ENCODE measurements at places on chromosomes 1 and 21.

DNA sequence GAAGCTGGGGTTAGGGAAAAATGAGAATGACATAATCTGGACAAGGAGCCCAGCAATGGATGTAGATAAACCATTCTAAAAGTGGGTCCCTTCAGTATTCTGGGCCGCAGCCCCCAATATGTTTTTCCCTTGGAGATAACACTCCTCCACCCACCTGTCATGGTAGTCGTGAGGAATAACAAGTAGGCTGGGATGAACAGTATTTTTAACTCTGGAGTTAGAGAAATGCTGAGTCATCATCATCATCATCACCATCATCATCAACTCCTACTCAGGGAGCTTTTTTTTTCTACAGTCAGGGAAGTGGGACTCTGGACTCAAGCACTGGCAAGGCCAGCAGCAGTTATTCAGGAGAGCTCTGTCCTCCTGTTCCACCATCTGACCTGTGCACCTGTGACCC is 12.8 kb downstream of the CADM3 start:
- no peak for DNase-seq

- no peak for DNase-seq
Observed at GRCh38 chr1:241837416-241837815, 10.6 kb upstream of the EXO1 start.

GRCh38 chr21:36330904-36331303 is 10.9 kb downstream of the MORC3 start:
- peak; percentile 66 for DNase-seq

GRCh38 chr1:155316922-155317321 is 3.8 kb upstream of the RUSC1 start:
- no peak for DNase-seq
